ENCODE measurements at places on chromosomes 3 and 15. TPM values are rescaled to one million over a fixed set of nuclear protein-coding genes. Genes with fewer than 3 reads are reported as not detected.

DNA sequence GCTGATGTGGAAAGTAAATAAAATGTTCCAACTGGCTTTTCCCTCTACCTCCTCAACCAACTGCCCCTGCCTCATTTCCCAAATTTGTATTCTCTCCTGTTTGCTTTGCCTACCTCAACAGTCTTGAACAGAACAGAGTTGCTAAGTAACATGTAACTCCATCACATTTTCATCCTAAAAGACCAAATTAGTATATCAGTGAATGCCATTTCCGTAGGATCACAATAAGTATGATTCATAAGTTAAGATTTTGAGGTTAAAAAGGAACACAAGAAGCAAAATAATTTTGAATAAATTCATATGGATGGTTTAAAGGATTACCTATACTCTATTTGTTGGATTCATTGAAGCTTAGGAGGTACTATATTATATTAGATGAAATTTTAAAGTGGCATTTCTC is 154.9 kb downstream of the ECT2 start:
- no peak for DNase-seq

- no peak for DNase-seq
Measured at GRCh38 chr3:134881305-134881704, 86.2 kb downstream of the EPHB1 start.

DNA sequence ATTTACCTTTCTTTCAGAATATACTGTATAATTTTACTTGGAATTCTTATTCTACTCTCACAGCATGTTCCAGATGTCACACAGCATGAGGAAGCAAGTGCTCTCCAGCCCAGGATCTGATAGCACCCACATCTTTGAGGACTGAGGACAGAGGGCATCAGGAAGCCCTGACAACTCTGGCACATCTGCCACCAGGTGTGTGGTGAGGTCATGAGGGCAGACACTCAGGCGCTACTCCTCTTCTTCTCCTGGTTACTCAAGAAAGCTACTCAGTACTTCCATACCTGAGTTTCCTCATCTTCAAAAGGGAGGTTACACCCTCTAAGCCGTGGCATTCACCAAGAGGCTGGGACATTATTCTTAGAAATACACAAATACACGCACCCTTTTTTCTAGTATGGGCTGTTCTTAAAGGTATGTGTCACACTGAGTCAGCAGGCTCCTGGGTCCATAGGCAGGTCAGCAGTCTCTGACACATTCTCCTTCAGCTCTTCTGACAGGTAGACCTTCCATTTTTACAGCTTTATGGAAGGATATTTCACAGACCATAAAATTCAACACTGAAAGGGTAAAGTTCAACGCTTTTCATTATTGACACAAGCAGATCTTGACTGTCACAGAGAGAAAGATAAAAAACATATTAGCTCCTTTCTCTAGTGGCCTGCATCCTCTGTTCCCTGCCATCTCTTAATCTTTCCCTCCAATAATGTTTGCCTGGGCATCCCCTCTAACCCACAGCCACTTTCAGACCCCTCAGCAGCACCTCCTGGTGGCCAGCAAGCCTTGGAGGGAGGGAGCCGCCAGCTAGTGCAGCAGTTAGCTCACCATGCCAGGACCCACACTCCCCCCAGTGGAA is 103.2 kb upstream of the TJP1 start:
- DNase-seq = no peak

Gene PCCB
- total RNA-seq = 28.7 TPM

Measured in omental fat pad (tissue), 4 donors.